Keratinocyte (primary cell): ENCODE measurements at places on chromosomes 4 and X.

DNA sequence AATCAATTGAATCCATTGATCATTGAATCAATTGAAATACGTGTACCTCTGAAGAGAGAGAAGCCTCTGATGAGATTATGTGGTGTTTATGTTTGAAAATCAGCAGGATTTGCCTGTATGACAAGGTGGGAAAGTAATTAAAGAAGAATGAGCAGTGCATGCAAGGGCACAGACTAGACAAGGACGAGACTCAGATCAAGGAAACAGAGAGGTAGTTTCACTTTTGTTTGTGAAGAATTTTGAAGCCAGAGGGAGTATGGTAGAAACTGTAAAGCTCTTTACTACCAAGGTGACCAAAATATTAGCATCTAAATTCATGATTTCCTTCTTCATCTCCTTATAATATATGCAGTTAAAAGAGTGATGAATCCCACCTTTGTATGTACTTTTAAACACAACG, 1830.0 kb upstream of the IGFBP7 start:
- DNase-seq: no peak

- DNase-seq: no peak
Observed at GRCh38 chrX:45765281-45765680, 564.6 kb upstream of the DIPK2B start.

DNA sequence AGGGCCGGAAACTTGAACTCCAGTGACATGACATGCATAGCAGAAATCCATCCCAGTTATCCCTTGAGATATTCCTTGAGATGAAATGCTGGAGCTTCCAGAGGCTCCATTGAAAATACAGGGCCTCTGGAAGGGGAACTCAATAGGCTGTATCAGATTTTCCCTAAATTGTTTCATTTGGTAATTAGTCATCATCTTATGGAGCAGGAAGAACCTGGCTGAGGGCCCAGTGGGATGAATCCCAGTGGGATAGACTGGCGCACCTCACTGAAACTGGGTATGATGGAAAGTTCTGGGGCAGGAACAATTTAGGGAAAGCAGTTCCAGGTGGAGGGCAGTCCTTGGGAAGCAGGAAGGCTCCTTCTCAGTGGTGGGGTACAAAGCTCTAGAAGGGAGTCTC, 307.8 kb upstream of the DIPK2B start:
- no peak for DNase-seq

DNA sequence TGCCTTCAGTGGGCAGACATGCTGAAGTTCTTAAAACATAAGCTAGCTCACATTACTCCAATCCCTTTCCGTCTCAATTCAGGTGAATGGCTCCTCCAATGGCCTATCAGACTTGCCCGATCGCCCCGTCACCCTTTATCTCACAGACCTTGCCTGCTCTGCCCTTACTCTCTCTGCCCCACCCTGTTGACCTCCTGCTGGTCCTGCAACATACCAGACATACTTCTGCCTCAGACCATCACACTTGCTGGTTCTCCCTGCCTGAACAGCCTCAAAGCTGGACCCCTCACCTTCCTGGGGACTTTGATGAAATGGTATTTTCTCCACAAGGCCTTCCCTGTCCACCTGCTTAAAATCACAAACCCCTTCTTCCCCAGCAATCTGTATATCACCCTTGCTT, 340.1 kb upstream of the NR3C2 start:
- no peak for DNase-seq

GRCh38 chr4:102625232-102625930, 124.2 kb downstream of the NFKB1 start:
- DNase-seq: no peak

- DNase-seq: no peak
Observed at GRCh38 chrX:24014388-24015018, 12.5 kb downstream of the KLHL15 start.

GRCh38 chrX:28847423-28847822, 260.2 kb downstream of the IL1RAPL1 start:
- DNase-seq: no peak

GRCh38 chrX:63761639-63762038, 23.4 kb downstream of the ARHGEF9 start:
- DNase-seq: no peak

GRCh38 chr4:63211776-63212479, 1197.3 kb downstream of the TECRL start:
- no peak for DNase-seq

GRCh38 chr4:5398056-5398455, 310.3 kb downstream of the EVC2 start:
- no peak for DNase-seq

GRCh38 chrX:40174854-40175510, 77.2 kb upstream of the BCOR start:
- DNase-seq: no peak

DNA sequence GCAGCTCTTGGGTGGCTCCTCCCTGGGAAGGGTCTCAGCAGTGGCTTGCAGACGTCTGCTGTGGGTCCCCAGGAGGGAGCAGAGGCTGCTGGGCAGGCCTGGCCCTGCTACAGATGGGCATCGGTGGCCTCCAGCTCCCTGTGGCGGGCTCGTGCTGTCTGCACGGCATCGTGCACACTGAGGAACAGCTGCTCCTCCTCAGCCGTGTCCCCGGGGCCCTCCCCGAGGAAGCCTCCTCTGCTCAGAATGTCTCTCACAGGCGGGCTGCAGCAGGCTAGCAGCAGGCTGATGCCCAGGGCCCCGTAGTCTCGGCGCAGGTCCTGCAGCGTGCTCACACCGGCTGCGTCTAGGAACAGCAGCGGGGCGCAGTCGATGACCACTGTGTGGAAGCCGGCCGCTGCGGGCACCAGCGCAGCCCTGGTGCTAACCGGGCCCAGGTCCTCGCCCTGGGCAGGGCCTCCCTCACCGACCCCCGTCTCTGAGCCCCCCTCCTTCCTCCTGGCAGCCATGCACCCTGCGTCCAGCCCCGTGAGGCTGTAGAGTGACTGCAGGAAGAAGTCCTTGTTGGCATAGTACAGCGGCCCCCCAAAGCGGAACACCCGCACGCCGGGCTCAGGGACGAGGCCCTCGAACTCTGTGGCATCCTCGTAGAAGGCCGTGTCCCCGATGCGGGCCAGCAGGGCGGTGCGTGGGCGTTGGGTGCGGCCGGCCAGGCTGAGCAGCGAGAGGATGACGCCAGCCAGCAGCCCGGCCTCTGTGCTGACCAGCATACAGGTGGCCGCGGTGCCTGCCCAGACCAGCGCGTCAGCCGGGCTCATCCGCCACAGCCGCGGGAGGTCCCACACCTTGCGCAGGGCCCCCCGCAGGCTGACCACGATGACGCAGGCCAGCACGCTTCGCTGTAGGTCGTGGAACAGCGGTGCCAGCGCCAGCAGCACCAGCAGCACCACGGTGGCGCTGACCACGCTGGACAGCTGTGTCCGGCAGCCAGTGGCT, 2.2 kb downstream of the IDUA start:
- DNase-seq: no peak

GRCh38 chr4:70687392-70687791, 940 bp upstream of the UTP3 start:
- DNase-seq: no peak

DNA sequence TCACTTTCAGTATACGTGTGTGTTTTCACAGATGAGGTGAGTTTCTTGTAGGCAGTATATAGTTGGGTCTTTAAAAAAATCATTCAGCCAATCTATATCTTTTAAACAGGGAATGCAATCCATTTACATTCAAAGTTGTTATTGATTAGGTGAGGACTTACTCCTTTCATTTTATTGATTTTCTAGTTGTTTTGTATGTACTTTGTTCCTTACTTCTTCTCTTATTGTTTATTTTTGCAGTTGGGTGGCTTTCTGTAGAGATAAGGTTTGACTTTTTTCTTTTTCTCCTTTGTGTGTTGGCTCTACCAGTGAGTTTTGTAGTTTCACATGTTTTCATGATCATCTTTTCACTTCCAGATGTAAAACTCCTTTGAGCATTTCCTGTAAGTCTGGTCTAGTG, 83.1 kb downstream of the MAGED1 start:
- no peak for DNase-seq

- DNase-seq: no peak
Observed at GRCh38 chrX:82658492-82658891, 849.6 kb upstream of the POU3F4 start.

DNA sequence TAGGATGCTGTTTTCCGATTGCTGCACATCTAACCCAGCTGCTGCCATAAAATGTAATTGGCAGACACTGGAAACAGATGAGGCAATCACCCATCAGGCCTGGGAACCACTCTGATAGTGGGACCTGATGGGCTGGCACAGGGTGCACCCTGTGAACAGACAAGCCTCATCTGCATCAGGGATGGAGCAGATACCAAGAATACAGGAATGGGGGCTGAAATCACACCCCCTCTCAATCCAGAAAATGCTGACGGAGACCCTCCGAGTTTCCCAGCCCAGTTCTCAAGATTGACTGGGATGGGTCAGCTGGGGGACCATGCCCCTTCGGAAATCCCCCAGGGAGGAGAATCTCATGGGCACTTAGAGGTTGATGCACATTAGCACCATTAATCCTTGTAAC, 28.8 kb upstream of the PPP2R2C start:
- no peak for DNase-seq

- DNase-seq: no peak
Observed at GRCh38 chr4:140944572-140944971, 188.4 kb upstream of the TBC1D9 start.

- no peak for DNase-seq
Observed at GRCh38 chr4:26061248-26061986, 147.4 kb downstream of the SMIM20 start.

DNA sequence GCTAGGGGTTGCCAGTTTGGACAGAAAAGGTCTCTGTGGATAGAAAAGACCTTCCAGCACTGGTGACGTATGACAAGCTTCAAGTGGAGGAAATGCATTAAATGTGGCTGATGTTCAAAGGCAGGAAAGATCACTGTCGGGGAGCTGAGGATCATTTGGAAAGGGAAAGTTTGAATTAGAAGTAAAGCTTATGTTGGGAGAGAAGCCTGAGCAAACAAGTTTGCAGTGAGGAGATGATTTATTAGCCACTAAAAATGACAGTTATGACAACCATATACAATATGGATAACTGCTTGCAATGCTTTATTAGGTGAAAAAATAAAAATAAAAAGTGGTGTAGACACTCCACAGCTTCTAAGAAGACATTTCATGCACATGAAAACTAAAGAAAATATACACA, 135.3 kb upstream of the HS3ST1 start:
- DNase-seq: no peak

- DNase-seq: no peak
Observed at GRCh38 chrX:100358766-100359165, 51.3 kb downstream of the PCDH19 start.

DNA sequence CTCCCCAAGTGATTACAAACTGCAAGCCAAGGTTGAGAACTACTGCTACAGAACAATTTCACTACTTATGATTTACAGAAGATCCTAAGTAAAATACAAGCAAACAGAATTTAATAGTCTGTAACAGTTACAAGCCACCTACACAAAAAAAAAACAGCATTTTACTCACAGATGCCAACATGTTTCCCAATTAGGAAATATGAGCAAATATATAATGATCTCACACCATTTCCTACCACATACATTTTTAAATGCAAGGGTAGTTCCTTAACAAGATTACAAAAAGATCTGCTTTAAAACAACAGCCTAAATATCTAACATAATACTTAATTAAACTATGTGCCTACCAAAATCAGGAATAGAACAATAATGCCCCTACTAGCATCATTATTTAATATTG, 63.4 kb downstream of the EFHC2 start:
- no peak for DNase-seq

- no peak for DNase-seq
Observed at GRCh38 chrX:31329298-31329697, 257.5 kb upstream of the FTHL17 start.

DNA sequence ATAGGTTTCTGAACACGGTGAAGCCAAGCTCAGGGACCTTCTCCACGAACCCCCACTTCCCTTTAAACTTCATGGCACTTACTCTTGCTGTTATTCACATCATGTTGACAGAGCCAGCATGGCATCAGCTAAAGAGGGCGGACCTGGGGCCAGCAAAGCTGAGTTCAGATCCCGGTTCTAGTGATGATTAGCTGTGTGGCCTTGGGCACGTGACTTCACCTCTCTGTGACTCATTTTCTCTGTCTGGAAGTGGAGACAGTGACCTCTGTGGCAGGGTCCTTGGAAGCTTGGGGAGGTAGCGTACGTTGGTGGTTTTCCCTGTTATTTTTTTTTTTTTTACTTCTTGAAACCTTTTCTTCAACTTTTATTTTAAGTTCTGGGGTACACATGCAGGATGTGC, 13.4 kb downstream of the EVC start:
- no peak for DNase-seq

DNA sequence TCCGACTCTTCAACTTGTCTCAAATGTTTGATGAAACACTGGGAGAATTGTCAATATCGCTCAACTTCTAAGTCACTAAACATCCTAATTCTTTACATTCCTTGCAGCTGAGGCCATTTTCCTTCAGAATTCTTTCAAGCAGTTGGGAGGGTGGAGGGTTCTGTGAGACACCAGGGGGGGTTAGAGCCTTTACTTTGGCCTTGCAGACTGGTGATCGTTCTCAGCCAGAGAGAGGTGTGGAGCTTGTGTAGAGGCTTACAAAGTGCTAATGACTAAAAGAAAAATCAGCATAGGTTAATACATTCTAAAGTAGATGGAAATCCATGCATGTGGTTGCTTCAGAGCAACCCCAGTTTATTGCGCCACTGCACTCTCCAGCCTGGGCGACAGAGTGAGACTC, 21.3 kb upstream of the SOX3 start:
- DNase-seq: no peak

DNA sequence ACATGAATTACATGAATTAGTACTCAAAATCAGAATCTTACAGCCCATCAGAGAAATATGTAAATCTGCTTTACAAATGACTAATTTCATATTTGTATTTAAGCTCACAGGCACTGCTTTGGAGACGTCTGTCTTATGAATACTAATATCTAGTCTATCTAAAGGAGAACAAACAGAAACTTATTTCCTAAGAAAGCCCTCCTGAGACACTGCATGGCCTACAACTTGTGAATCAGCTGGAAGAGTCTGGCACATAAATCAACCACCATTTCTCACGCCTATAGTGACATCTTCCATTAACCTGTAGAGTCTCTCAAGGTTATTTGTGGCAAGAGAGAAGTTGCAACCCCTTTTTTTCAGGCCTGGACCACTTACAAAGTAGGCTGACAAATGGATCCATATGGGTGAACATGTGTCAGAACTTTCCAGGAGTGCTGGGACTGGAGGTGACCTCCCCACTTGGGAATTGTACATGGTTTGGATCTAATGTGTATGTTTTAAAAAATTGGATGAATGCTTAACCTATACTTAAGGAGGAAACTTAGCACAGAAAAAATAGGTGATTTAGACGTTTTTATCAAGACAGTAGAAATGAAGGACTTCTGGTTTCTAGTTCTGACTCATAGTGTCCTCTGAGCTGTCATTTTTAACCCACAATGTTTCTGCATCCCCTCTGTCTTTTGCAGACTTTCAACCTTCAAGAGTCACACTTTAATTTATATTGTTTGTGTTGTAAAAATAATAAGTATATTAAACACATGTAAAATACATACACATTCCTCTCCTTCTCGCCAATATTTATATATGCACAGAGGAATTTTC, 83.2 kb upstream of the ARHGAP24 start:
- DNase-seq: no peak

- no peak for DNase-seq
Observed at GRCh38 chr4:40962551-40963180, 212.9 kb downstream of the NSUN7 start.
